Bronchial smooth muscle cell (primary cell): ENCODE measurements at places on chromosomes 7 and 10. TPM values are rescaled to one million over a fixed set of nuclear protein-coding genes. Genes with fewer than 3 reads are reported as not detected.

The CRHR2 gene
- total RNA-seq, result not detected in 2 replicates

The MOGAT3 gene
- total RNA-seq, result not detected in 2 replicates

The TBATA gene
- total RNA-seq, result not detected in 2 replicates

The HIPK2 gene
- total RNA-seq, result 6.5 and 10.1 TPM in 2 replicates

The LFNG gene
- total RNA-seq, result 1.4 and 1.6 TPM in 2 replicates

The NXPH1 gene
- not detected in 2 replicates for total RNA-seq

The HOXA6 gene
- total RNA-seq, result 0.09 and 0.16 TPM in 2 replicates

The MET gene
- 13.1 and 20.2 TPM in 2 replicates for total RNA-seq

The MYOZ1 gene
- under 0.01 and 0.43 TPM in 2 replicates for total RNA-seq

The CXCL12 gene
- total RNA-seq, result 54.7 and 125 TPM in 2 replicates

The SLC18A3 gene
- total RNA-seq, result not detected in 2 replicates

The FAM13C gene
- 3.3 and 5.7 TPM in 2 replicates for total RNA-seq

The LRIT1 gene
- total RNA-seq, result not detected in 2 replicates

The GDF2 gene
- not detected in 2 replicates for total RNA-seq

The GPR26 gene
- total RNA-seq, result not detected in 2 replicates

The HOXA11 gene
- total RNA-seq, result 0.16 TPM in 1 of 2 replicates, not detected in the other

The FLNC gene
- 166 and 209 TPM in 2 replicates for total RNA-seq

The OR2A5 gene
- not detected in 2 replicates for total RNA-seq

The SLC26A5 gene
- total RNA-seq, result under 0.01 TPM in 1 of 2 replicates, not detected in the other

The CNPY1 gene
- not detected in 2 replicates for total RNA-seq

The FGFR2 gene
- under 0.01 and 0.09 TPM in 2 replicates for total RNA-seq

The GNAT3 gene
- not detected in 2 replicates for total RNA-seq

The KLF14 gene
- total RNA-seq, result under 0.01 TPM in 1 of 2 replicates, not detected in the other

The FRA10AC1 gene
- 3.7 and 6.1 TPM in 2 replicates for total RNA-seq

The ASB10 gene
- total RNA-seq, result not detected in 2 replicates

The SMURF1 gene
- 12.6 and 13.6 TPM in 2 replicates for total RNA-seq

The LUC7L2 gene
- 41.7 and 45.4 TPM in 2 replicates for total RNA-seq

The ACTL6B gene
- not detected in 2 replicates for total RNA-seq

The KIAA1549 gene
- 0.52 and 0.63 TPM in 2 replicates for total RNA-seq

The OGDHL gene
- 0.17 and 0.47 TPM in 2 replicates for total RNA-seq

The CPVL gene
- total RNA-seq, result 0.16 and 0.69 TPM in 2 replicates

The ZNF804B gene
- total RNA-seq, result not detected in 2 replicates

The IGFBP1 gene
- total RNA-seq, result not detected in 2 replicates

The ZC3HAV1L gene
- total RNA-seq, result 2.8 and 3.8 TPM in 2 replicates

The ELFN1 gene
- total RNA-seq, result 1.5 and 3.0 TPM in 2 replicates

The CAMK2G gene
- 18.0 and 23.8 TPM in 2 replicates for total RNA-seq

The GDF10 gene
- total RNA-seq, result 7.7 and 152 TPM in 2 replicates

The TUBAL3 gene
- not detected in 2 replicates for total RNA-seq

The DRGX gene
- not detected in 2 replicates for total RNA-seq

The CNNM2 gene
- 5.4 and 8.7 TPM in 2 replicates for total RNA-seq

The MMP21 gene
- not detected in 2 replicates for total RNA-seq

The STEAP1B gene
- 13.8 and 21.0 TPM in 2 replicates for total RNA-seq

The RET gene
- 0.17 and 0.32 TPM in 2 replicates for total RNA-seq

The CASTOR2 gene
- 9.5 and 17.2 TPM in 2 replicates for total RNA-seq

The VWC2 gene
- total RNA-seq, result under 0.01 TPM in 1 of 2 replicates, not detected in the other
